ENCODE measurements at places on chromosomes 4 and X.

GRCh38 chr4:68272380-68272779 is 26.9 kb upstream of the TMPRSS11B start:
- DNase-seq: no peak

- DNase-seq: no peak
Measured at GRCh38 chr4:23763559-23763958, 126.3 kb downstream of the PPARGC1A start.

GRCh38 chr4:26877406-26877805 is 16.8 kb downstream of the STIM2 start:
- no peak for DNase-seq

DNA sequence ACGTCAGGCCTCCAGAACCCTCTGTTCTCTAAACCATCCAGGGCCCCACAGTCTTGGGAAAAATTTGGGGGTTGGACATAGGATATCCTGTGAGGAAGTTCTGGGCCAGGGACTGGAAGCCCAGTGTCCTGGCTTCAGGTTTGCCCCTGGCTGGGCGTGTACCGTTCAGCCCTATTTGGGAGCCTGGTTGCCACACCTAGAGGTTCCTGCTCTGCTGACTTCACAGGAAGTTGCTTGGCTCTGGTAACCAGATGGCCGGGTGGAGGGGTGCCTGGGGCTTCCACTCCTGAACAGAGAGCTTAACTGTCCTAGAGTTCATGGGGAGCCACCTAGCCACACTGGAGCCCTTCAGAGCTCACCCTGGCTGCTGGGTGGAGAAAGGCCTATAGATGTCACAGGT is 1.1 kb downstream of the TAFAZZIN start:
- peak; percentile 32 for DNase-seq

DNA sequence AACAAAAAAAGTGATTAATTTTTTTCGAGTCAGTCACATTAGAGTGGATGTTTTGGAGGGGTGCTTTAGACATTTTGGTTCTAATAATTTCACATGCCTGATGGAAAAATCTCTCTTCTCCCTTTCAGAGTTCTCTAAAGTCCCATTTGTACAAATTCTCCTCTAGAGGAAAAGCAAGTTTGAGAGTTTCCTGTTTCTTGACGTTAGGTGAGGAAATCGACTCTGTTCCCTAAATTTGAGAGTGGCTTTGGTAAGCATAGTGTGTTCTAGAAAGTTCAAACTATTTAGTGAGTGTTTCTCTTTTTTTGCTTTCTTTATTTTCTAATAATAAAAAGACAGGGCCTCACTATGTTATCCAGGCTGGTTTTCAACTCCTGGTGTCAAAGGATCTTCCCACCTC is 1.6 kb upstream of the ATP6AP2 start:
- DNase-seq: no peak
